ENCODE measurements at places on chromosomes 1 and 21.

- no peak for DNase-seq
Measured at GRCh38 chr1:37391211-37392011, 83.0 kb upstream of the ZC3H12A start.

- DNase-seq: no peak
Measured at GRCh38 chr21:24938573-24938972, 668.7 kb downstream of the MRPL39 start.

DNA sequence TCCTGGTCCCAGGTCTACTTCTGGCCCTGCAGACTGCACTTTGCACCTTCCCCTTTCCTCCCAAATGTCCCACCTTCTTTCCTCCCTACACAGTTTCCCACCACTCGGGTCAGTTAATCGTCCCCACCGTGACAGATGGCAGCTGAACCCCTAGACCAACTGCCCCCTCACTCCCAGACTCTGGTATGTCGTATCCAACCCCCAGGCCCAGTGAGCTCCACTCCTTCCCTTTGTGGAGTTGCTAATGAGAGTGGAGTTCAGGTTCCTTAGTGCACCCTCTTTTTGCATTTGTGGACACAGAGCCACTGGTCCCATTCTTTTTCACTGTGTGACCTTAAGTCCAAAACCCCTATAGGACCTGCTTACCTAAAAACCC, 1.8 kb downstream of the MAN1C1 start:
- DNase-seq: no peak

GRCh38 chr1:236914375-236914774, 89.9 kb downstream of the MT1HL1 start:
- DNase-seq: no peak

Measured in GM12864 (cell line).